NCI-H82 (cell line): ENCODE measurements at places on chromosomes 4 and X.
A peak's percentile ranks its signal among the peaks of the same experiment; 100 is the strongest.

- DNase-seq, result no peak
Measured at GRCh38 chr4:1568855-1569460, 115.2 kb downstream of the FAM53A start.

DNA sequence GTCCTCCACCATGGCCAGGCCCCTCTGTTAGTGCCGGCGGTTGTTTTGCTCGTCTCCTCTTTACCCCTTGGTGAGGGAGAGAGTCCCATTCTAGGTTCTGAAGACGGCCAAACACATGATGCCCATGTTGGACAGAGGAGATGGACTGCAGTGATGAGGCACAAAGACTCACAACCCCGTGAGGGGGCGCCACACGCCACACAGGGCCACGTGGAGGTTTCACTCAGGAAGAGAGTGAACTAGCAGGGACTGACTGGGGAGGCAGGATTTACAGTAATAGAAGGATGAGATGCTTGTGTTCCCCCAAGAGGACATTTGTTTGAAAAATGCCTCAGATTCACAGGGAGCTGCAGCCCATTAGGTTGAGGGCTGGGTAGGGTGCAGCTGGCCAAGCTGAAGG is 655.3 kb upstream of the FRG1 start:
- DNase-seq, result peak; percentile 0

DNA sequence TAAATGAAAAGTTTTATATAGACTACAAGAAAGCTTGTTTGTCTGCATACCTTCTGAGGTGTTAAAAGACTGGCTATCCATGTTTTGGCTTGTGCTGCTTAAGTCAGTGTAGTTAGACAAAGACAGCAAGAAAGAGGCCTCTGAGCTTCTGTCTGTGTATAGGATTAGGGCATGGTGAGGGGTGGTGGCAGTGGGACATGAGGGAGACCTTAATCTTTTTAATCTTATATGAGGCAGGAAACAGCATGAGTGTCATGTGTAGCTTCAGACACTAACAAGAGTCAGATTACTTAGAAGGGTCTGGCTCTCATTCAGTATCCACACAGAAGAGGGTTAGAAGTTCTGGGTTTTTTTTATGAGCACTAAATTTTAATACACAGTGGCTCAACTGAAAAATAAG is 213.3 kb downstream of the GABRG1 start:
- DNase-seq, result peak; percentile 95

DNA sequence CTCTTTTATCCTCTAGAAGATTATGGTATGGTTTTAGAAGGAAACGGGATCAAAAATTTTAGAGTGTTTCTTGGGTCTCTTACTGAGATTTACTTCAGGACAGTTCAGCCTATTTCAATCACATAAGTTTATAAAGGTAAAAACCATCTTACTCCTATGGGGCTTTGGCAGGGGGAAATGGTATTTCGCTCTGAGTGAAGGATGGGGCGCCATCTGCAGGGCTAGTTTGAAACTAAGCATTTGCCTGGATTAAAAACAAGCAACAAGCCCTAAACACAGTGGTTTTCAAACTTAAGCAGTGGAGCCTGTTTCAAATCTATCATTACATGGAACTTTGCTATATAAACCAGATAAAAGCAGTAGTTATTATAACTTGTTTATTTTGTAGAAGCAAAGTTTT is 361.5 kb upstream of the FMR1 start:
- DNase-seq, result peak; percentile 48

- DNase-seq, result no peak
Measured at GRCh38 chr4:6390356-6390755, 82.1 kb downstream of the PPP2R2C start.

GRCh38 chrX:123731987-123732669 is 724 bp downstream of the THOC2 start:
- peak; percentile 45 for DNase-seq

DNA sequence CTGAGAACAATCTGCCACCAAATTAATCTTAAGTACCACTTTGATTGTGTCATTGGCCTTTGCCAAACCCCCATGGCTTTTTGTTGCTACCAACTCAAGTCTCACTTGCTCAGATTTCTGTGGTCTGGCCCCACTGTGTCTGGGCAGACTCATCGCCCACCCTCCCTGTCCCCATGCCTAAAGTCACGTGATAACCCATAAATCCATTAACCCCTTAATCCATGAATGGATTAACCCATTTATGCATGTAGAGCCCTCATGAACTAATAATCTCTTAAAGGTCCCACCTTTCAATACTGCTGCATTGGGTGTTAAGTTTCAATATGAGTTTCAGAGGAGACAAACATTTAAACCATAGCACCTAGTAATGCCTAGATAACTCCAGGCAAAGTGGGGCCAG is 78.5 kb upstream of the BLTP1 start:
- peak; percentile 95 for DNase-seq

DNA sequence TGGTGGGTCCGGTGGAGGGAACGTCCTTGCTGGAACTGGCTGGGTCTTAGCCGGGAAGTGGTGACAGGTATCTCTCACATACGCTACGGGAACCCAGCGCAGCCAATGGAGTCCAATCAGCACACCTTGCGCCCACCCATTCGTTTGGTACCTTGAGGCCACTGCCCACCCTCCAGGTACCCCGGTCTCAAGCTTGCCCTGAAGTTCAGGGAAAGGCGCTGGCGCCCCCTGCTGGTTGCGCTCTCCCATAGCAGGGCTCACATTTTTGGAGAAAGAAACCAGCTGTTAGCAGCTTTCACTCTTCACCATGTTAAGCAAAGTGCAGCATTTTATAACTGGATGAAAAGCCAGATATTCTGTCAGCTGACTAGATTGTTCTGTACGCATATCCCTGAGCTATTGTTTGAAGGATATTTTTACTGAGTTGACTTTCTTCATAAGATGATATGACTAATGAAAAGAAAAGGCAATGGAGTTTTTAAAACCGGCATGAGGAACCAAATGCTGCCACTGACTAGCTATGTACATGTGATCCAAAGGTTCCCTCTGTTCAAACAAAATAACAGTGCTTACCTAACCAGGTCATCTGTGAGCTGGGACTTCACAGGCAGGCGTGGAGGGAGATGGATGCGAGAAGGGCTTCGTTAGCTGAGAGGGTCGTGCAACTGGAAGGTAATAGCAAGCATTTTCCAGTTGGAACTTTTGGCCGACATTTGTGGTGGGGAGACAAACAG is 43.7 kb downstream of the OTOP1 start:
- DNase-seq, result peak; percentile 38

DNA sequence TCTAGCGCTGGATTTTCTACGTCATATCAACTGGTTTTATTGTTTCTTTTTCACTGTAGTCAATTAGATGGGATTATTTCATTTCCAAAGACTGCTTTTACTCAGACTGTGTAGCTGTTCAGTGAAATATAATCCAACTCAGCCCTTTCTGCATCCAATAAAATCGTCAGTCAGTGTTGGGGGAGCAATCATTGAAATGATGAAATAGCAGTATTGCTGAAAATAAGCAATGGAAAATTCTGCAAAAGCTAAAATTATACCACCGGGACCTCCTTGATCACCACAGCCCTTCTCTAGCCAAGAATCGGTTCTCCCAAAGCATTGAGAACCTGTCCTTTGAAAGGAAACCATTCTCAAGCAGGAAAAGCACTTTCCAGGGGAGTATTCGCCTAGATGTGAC is 243.1 kb upstream of the TENM3 start:
- DNase-seq, result no peak

- DNase-seq, result no peak
Measured at GRCh38 chr4:81785338-81785737, 313.6 kb upstream of the RASGEF1B start.

GRCh38 chr4:158801066-158801465 is 32.2 kb downstream of the FNIP2 start:
- no peak for DNase-seq

GRCh38 chr4:139036885-139037284 is 21.3 kb downstream of the NOCT start:
- peak; percentile 77 for DNase-seq

DNA sequence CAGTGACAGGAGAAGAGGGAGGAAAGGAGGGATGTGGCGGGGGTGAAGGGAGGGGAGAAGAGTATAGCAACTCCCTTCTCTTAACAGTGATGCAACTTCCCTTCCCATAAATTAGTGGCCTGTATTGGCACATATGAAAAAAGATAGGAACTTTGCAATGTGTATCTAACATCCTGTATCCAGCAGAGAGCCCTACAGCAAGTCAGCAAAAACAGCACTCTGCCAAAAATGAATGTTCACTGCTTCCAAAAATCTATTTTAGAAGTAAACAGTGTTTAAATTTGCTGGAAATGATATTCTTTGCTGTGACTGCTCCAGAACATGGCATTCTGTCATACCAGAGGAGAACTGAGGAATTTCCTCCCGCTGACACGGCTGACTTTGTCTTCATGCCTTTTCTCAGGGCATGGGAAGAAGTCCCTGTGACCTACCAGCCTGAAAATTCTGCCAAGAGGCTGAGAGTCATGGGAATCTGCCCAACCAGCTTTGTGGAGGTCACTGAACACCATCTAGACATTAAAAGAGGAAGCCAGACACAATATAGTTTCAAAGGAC is 343.4 kb upstream of the RASGEF1B start:
- DNase-seq, result no peak

DNA sequence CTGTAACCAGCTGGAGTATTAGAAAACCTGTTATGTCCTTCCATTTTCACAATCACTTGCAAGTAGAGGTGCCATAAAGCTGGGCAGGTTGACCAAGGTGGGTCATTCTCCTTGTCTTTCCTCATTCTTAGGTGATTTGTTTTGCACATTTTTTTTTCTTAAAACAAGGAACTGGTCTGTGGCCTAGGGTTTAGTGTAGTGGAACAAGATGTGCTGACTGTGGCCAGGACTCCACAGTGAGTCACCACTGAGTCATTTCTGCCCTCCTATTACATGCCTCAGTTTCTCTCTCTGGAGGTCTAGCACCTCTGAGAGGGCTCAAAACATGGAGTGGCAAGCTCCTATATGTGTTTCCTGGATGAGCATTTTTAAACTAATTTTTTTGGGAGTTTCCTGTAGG is 355.9 kb downstream of the GPM6A start:
- no peak for DNase-seq

GRCh38 chrX:129653971-129654651 is 645 bp downstream of the APLN start:
- peak; percentile 63 for DNase-seq
